ENCODE measurements at places on chromosomes 2 and 18.

DNA sequence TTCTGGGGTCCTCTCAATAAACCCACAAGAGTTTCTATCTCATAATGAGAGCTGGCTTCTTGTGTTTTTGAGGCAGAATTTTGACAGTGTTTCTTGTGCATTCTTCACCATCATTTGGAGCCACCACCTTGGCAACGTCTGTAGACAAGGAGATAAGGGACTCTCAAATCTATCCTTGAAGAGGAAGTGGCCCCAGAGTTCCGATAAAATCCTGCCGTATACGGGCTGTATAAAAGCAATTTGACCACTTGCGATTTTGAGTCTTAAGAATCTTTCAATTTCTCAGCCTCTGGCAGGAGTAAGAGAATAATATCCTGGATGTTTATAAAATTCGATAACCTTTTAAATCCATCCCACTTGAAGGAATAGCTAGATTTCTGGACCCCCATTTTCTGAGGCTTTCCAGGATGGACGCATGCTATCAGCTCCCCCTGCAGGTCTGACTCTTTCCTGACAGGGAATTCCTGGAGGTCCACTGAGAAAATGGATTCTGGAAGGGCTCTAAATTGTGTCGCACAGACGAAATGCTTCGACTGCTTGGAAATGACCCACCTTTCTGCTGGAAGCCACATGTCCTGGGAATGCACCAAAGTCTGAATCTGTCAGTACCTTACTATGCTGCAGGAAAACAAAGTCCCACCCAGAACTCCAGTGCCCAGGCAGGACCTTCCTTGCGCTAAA lies 54.1 kb downstream of the E2F6 start:
- ATAC-seq: no peak

- ATAC-seq: peak; percentile 77
Observed at GRCh38 chr2:29223851-29224692, 108.9 kb downstream of the CLIP4 start.

- ATAC-seq: no peak
Observed at GRCh38 chr2:96816836-96817702, 1.0 kb downstream of the CNNM3 start.

DNA sequence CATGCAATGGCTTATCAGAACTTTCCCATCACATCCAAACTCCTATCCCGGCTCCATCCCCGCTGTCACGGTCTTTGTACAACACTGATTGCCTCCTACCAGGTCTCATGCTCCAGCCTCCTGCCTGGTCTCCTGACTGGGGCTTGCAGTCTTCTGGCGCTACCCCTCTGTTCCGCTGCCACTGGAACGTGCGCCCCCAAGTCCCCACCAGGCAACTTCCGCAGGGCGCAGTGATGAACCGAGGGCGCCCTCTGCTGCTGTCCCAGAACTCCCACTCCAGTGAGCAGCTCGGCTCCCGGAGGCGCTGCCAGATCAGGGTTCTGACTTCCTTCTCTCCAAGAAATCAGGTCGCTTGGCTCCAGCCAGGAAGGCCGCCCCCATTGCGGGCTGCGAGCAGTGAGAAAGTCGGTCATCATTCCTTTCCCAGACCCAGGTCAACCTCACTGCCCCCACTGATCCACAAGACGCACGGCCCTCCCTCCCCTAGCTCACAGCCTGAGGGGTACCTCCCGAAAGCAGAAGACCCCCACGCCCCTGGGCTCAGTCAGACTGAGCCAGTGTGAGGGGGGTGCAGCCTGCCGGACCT lies 43.9 kb upstream of the RAB11FIP5 start:
- ATAC-seq: peak; percentile 80

DNA sequence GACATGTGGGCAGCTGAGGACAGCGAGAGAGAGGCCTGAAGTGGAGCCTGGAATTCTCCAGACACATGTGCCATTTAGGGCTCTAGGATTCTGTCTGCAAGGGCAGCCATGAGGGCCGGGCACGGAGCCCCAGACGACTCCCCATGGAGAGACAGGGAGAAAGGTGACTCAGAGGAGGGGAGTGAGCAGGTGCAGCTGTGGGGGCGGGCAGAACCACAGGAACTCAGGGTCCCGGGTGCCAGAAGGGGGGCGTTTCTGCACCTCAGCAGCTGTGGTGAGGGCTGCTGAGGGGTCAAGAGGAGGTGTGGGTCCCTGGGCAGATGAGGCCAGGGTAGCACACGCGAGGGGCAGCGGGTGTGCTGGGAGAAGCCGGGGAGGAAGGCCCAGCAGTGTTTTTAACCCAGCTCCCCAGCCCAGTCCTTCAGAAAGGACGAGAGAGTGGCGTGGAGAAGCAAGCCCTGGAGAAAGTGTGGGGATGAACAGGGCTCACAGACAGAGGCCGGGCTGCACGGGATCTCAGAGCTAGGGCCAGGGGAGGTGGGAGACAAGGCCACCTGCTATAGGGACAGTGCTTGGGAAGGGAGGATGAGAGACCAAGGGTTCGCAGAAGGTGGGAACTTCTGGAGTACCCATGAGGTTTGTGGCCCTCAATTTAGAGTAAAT lies 7.6 kb downstream of the GPR17 start:
- ATAC-seq: no peak

DNA sequence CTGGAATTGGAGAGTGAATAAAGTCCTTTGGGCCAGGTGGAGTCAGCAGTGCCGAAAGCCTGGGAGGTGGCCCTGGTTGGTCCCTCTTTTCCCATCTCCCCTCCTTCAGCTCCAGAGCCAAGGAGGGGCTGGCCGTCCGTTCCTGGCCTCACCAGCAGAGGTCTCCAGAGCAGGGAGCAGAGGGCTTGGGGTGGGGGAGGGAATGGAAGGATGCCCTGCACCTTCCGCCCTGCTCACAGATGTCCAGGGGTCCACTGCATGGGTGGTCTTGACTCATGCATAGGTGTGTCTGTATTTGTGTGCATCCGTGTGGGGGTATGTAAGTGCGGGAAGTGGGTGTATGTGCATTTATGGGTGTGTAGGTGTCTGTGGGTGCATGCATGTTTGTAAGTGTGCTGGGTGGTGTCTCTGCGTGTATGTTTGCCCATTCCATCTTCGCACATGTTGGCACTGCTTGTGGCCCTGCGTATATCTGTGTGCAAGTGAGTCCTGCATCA lies 201.8 kb downstream of the ZFP36L2 start:
- peak; percentile 66 for ATAC-seq

DNA sequence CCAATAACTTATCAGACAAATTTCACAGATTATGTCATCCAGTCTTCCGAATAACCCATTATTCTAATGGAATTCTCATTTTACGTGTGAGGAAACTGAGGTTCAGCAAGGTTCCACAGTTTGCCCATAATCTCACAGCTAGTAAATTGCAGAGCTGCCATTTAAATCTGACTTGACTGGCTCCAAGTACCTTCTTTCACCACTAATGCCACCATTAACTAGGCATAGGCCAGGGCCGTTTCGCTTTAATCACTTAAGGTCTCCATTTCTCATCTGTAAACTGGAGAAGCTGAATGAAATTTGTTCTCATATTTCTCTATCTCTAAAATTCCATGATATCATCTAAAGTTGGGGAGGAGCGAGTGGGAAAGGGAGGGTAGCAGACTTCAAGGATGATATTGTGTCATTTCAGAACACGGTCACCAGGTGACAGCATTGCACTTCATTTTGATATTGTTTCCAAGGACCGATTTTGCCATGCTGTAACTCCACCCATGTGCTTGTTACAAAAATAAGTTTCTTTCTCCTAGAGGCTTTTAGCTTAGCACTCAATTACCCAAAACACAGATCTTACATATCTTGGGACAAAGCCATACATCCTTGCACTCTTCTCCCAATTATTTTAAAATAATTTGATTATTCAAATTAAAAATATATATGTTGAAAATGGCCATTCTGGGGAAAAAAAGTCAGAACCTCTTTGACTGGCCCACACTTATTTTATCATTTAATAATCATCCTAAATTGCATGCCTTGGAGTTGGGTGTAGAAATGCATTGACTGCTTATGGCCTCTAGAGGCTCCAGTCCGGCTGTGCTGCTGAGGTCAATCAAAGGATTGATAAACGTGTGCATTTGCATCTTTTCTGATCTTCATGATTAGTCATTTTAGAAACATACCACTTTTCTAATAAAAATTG lies 123.8 kb downstream of the AKAIN1 start:
- ATAC-seq: no peak

- ATAC-seq: no peak
Observed at GRCh38 chr2:109549016-109549590, 64.7 kb downstream of the SEPTIN10 start.

DNA sequence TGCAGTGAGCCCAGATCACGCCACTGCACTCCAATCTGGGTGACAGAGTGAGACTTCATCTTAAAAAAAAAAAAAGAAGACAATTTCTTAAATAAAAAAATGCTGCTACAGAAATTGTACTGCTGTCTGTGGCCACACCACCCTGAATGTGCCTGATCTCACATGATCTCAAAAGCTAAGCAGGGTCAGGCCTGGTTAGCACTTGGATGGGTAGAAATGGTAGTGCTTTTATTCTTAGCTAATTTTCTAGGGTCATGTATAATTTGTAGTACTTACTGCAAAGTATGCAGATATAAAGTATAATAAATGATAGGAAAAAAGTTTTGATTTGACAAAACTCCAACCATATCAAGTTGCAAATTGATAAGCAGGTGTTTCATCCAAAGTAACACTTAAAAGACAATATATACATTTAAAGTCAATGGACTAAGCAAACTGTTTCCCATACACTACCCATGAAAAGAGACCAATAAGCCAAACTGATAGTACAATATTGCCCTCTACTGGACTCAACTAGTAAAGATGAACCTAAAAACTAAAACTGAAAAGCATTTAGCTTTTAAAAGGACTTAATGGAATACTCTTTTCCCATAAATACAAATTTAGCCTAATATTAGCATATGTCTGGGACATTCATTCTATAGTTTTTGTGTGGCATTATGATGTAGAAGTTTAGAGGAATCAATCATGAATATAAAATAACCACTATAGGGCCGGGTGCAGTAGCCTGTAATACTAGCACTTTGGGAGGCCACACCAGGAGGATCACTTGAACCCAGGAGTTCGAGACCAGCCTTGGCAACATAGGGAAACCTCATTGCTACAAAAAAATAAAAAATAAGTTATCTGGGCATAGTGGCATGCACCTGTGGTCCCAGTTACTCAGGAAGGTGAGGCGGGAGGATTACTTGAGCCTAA lies 18.6 kb upstream of the PEX13 start:
- no peak for ATAC-seq

DNA sequence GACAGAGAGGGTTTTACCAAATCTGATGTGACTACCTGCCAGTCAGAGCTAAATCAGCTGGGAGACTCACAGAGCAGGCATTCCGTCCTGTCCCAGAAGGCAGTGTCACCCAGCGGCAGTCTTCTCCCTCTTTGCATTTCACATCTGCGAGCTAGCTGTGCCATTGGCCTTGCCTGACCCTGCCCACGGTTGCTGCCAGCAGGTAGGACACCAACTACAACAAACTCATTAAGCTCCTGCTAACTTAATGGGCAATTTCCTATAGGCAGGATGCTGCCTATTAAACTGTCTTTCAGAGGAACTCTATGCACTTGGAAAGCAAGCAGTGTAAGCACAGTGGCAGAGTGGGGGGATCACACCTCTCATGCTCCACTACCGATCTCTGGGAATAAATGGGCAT lies 116.4 kb upstream of the CAPN13 start:
- no peak for ATAC-seq

- no peak for ATAC-seq
Observed at GRCh38 chr18:58581265-58581664, 47.6 kb downstream of the ALPK2 start.

DNA sequence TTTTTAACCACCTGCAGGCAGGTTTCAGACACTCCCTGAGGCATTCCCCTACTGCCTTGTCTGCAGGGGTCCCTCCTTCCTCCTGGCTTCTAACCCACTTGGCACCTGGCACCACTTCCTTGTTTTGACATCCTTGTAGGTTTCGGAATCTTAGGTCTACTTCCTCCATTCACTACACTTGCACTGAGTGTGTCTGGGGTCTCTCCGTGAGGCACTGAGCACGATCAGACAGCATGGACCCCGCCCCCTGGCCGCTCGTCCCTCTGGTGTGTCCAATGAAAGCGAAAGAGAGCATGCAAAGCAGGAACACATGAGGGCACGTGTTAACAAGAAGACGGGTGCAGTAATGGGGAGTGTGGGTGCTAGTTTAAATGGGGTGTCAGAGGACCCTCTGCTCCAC lies 63.8 kb downstream of the HAUS1 start:
- no peak for ATAC-seq

- peak; percentile 81 for ATAC-seq
Observed at GRCh38 chr2:196101325-196101991, 32.8 kb upstream of the DNAH7 start.

DNA sequence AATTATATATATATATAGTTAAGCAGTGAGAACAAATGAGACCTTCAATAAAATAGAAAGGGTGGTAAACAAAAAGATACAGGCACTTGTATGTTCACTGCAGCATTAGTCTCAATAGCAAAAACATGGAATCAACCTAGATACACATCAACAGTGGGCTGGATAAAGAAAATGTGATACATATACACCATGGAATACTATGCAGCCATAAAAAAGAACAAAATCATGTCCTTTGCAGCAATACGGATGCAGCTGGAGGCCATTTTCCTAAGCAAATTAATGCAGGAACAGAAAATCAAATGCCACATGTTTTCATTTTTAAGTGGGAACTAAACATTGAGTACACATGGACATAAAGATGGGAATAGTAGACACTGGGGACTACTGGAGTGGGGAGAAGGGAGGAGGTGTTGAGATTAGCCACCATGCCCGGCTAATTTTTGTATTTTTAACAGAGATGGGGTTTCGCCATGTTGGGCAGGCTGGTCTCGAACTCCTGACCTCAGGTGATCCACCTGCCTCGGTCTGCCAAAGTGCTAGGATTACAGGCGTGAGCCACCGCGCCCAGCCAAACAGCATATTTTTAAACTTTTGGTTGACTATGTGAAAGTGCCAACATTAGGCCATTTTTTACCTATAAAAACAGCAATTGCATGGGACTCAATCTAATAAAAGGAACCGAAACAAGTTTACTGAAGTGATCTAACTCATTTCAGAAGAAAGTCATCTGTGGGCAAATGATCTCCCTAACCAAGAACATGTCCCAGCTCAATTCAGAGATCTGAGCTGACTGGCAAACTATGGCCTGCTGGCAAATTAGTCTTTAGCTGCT lies 23.7 kb downstream of the ICA1L start:
- ATAC-seq: no peak

GRCh38 chr2:74682501-74682900 lies 28.5 kb downstream of the SEMA4F start:
- ATAC-seq: no peak

DNA sequence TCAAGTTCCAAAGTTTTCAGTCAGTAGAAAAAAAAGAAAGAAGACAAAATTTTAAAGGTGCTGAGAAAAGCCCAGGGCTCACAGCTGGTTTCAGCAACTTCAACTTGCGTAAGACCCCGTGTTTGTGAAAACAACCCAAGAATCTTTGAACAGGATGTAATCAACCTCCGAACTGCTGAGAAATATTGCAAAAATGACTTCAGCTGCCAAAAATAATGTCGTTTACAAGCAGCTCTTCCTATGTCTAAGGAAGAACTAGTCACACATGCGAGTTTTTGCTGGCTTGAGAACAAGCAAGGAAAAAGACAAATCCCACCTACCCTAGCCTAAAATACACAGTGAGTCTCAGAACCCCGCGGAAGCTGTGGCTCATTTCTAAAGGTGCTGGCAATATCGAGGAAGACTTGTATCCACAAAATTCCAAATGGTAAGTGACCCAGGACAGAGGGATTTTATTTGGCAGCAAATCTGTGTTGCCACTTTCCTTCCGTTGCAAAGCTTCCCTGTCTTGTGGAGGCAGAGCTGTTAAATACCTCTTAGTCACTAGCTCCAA lies 59.8 kb upstream of the SLC8A1 start:
- peak; percentile 83 for ATAC-seq
